ENCODE measurements at places on chromosomes 2 and 18.
A peak's percentile ranks its signal among the peaks of the same experiment; 100 is the strongest.

- no peak for DNase-seq
Measured at GRCh38 chr2:157304811-157305722, 20.6 kb downstream of the ERMN start.

- peak; percentile 26 for DNase-seq
Measured at GRCh38 chr2:81195017-81195773, 890.6 kb upstream of the LRRTM1 start.

GRCh38 chr2:240259201-240259923 lies 118.9 kb upstream of the OTOS start:
- DNase-seq: peak; percentile 42

DNA sequence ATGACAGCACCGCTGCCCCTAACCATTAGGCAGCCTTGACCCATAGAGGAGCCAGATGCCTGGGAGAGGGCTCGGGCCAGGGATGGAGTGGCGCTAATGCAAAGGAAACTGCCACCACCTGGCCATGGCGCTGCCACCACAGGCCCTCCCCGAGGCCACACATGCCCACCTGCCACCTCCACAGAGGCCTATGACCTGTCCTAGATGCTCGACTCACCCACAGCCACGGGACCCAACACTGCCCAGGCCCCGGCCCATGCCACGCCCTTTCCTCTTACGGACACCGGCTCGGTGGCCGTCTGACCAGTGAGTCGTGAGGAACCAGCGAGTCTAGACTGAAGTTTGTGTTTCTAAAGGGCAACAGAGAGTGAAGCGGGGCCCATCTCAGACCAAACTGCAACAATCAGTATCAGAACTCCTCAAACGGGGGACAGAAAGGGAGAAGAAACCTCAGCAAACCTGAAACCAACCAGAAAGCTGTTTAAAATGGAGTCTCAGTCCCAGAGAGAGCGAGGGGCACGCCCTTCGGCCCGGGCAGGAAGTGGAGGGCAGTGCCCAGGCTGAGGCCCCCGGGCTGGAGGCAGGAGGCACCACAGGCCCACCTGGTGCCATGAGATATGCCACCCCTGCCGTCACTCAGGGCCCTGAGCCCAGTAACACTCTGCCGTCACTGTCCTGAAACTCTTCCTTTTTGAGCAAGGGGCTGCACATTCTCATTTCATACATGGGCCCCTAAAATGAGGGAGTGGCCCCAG lies 711 bp downstream of the GPR17 start:
- DNase-seq: no peak

DNA sequence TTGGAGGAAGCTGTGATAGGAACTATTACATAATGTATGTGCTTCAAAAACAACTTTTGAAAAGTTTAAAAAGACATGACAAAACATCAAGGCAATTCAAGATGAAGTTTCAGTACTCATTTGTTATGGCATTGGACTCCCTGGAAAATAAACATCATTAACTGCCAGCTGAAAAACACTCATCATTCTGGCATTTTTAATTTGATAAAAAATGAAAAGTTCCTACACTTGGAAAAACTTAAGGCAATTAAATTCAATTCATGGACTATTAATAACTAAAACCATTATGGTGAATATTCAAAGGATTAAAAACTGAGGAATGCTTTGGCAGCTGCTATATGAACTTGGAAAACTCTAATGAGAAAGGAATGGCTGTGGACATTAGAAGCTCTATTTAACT lies 8.5 kb downstream of the TYW5 start:
- no peak for DNase-seq
